ENCODE measurements at places on chromosomes 16 and 17.

- DNase-seq, result no peak
These were observed 2.3 kb downstream of the TP53 start for GRCh38 chr17:7684851-7685532.

DNA sequence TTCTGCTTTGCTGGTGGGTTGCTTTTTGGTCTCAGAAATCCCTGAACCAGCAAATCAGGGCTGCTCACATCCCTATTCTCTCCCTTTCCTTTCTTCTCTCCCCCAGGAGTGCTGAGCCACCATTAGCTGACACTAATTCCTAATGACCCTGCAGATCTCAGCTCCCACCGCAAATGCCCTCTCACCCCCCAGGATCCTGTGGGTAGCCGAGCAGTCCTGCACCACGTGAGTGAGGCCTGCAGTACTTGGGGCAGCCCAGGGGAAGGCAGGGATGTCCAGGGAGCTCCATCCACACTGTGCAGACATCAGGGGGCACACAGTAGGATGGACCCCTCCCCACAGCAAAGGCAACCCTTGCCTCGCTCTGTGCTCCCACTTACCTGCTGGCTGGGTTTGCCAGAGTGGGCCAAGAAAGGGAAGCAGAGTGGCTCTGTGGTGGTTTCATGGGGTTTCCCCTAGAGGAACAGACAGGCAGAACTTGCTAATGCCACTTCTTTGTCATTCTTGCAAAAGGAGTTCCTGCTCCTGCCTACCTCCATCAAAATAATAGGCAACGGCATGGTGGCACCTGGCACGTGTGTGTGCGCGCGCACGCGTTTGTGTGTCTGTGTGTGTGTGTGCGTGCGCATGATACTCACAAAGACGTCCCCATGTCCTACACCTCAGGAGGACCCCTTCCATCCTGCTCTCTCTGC is 135.6 kb downstream of the GAS7 start:
- DNase-seq, result no peak

DNA sequence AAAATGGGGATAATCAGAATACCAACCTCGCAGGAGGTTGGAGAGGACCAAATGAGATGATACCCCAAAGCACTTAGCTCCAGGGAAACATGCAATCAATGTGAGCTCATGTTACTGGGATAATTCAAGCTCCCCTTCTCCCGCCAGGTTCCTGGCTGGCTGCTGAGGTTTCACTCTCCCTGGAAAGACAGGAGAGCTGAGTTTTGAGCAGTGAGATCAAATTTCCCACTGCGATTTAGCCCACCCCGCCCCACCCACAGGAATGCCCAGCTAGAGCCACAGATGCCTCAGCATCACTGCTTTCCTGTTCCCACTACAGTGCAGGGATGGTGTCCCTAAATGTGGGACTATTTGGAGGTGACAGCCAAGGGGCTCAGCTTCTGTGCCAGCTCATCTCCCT is 56.7 kb downstream of the ZNF423 start:
- no peak for DNase-seq

DNA sequence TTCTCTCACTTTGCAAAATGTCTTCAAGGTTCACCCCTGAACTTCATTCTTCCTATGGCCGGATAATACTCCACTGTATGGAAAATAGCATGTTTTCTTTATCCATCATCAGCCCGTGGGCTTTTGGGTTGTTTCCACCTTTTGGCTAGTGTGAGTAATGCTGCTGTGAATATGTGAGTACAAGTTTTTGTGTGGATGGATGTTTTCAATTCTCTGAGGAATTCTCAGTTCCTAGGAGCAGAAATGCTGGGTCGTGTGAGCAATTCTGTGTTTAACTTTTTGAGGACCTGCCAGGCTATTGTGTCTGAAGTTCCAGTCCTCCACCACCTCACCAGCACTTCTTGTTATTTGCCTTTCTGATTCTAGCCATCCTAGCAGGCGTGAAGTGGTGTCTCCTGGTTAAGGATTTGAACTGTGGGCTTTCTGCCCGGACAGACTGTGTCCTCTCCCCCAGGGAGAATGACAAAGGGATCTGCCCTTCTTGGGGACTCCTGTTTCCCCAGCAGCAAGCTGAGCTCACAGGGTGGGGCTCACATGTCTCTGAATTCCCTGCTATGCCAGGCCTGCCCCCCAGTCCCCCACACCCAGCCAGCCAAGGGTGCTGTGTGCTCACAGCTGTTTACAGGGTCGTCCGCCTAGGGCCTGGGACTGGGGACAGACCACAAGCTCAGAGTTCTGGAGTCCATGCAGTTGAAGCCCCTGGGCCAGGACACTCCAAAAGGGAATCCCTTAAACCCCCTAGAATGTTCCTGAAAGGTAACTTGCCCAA is 92.2 kb upstream of the CIBAR2 start:
- no peak for DNase-seq

- DNase-seq, result no peak
These were observed 482.2 kb upstream of the TOM1L1 start for GRCh38 chr17:54418467-54418866.

DNA sequence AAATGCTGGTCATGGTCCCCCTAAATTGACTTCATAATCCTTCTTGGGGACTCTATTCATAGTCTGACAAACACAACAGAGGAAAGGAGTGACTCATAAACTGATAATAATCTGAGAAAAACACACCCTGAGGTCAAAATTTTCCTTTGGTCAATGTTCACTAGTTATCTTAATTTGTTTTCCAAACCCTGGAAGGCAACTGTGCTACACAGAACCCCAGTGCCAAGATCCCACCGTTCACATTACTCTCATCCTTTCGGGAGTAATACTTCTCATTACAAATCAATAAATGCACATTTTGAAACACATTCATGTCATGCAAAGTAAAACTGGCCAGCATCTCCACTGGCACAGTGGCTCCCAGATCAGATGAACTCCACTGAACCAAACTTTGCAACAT is 23.2 kb downstream of the COIL start:
- DNase-seq, result no peak

- no peak for DNase-seq
These were observed 5.0 kb upstream of the DNASE1L2 start for GRCh38 chr16:2231016-2231931.

DNA sequence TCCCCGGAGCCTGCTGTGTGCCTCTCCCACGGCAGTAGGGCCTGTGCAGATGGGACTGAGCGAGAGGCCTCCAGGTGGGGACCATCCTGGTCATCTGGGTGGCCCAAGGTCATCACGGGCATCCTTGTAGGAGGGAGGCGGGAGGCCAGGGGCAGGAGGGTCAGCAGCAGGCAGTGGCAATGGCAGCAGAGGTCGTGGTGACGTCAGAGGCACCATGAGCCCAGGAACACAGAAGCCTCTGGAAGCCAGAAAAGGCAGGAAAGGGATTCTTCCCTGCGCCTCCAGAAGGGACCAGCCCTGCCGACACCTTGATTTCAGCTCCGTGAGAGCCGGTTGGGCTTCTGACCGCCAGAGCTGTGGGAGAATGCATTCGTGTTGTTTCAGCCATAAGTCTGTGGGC is 190.3 kb downstream of the BANP start:
- DNase-seq, result no peak

- no peak for DNase-seq
These were observed 45.5 kb downstream of the CYTH1 start for GRCh38 chr17:78736526-78737079.

- DNase-seq, result no peak
These were observed 22.3 kb downstream of the TSPOAP1 start for GRCh38 chr17:58306131-58306951.

GRCh38 chr16:9012848-9013507 is 49.3 kb upstream of the USP7 start:
- DNase-seq, result no peak

DNA sequence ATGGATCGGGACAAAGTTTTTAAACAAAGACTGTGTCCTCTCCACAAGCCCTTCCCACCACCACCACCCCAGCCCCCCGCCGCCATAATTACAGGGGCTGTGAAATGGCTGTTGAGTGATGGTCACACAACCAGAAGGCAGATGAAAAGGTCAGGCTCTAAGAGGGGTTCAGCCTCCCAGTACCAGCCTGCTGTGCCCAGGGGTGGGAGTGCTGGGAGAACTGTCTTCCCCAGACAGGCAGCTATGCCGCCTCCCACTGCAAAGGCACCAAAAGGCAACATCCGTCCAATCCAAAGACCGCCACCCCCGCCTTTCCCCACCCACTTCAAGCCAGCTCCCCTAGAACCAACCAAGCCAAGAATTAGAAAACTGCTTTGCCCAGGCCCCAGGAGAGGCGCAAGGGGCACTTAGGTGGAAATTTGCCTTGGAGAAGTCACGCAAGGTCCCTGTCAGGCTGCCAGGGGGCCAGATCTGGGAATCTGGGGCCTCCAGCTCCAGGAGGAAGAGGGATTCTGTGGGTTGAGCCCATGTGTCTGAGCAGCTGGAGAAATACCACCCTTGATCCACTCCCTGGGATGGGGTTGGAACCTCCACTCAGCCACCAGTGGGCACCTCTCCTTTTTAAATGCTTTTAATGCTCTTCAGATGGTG is 14.4 kb downstream of the CARHSP1 start:
- no peak for DNase-seq
